ENCODE measurements at places on chromosomes 2 and 18. TPM values are rescaled to one million over a fixed set of nuclear protein-coding genes. Genes with fewer than 3 reads are reported as not detected.

DNA sequence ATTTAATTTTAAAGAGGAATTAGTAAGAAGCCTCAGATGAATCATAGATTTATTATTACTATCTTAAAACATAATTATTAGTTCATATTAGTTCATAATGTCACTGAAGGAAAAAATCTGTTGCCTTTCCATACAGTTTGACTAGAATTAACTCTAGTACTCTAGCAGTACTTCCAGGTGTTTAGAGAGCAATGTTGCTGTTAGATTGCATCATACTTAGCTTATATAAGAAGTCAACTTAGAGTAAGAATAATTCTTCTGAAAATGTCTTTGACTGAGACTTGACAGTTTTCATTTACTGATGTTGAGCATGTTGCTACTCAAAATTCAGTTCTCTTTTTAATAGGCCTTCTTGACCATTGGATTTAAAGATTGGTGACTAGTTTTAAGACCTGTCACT is 4.7 kb downstream of the RAB3GAP1 start:
- no peaks in the 10 kb centered on the region for H3K4me1 ChIP-seq
- DNase-seq: no peak
- no peak overlapping the region for H3K4me3 ChIP-seq
- no peaks in the 10 kb centered on the region for H3K27me3 ChIP-seq

GRCh38 chr18:6486764-6487426 is 72.2 kb upstream of the L3MBTL4 start:
- H3K27me3 ChIP-seq: no peaks in the 10 kb centered on the region
- no peak for DNase-seq
- no peaks in the 10 kb centered on the region for H3K4me1 ChIP-seq

GRCh38 chr2:48170281-48170680 is 264.0 kb upstream of the FBXO11 start:
- no peaks in the 10 kb centered on the region for H3K4me1 ChIP-seq
- H3K4me3 ChIP-seq: no peak overlapping the region
- DNase-seq: no peak
- no peak overlapping the region for H3K27ac ChIP-seq

DNA sequence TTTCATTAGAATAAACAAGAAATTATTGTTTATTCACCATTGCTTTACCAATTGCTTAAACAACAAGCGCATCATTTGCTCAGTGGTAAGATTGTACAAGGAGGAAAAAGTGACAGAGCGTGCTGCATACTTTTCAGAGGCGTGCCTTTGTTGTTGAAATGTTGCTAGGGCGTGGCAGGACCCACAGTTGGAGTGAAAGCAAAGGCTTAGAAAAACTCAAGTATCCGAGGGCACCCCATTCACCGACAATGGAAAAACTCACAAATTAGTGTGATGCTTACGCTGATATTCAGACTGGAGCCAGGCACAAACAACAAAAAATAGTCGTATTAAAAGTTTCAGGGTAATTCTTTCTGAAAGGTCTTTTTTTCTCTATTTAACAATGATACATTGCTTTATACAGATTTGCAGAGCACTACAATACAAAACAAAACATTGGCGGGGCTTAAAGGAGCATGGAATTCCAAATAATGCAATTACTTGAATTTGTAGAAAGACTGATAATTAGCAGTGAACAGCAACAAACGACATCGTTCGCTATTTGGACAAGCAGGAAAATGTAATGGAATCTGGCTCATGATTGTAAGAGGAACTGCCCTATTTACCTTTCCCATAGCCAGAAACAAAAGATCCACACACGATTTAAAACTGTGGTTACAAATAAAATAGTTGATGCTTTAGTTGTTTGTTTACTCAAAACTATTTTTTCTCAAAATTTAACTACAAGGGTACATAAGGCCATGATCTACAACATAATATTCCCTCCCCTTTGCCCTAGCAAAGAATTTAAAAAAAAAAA is 37.8 kb upstream of the RTTN start:
- H3K4me1 ChIP-seq: no peaks in the 10 kb centered on the region
- no peaks in the 10 kb centered on the region for H3K27me3 ChIP-seq

Gene GALNT1
- total RNA-seq: 59.6 TPM

GRCh38 chr18:27797484-27797883 is 379.4 kb downstream of the CDH2 start:
- H3K27me3 ChIP-seq: no peaks in the 10 kb centered on the region
- no peak overlapping the region for H3K4me3 ChIP-seq
- H3K27ac ChIP-seq: no peak overlapping the region
- H3K36me3 ChIP-seq: no peaks in the 10 kb centered on the region
- H3K4me1 ChIP-seq: peaks cover 11% of the 10 kb centered on the region

- no peak for DNase-seq
- no peaks in the 10 kb centered on the region for H3K36me3 ChIP-seq
- H3K27me3 ChIP-seq: no peaks in the 10 kb centered on the region
- H3K4me1 ChIP-seq: no peaks in the 10 kb centered on the region
Measured at GRCh38 chr2:61362873-61363272, 108.0 kb downstream of the USP34 start.

- H3K27me3 ChIP-seq: no peaks in the 10 kb centered on the region
- H3K4me3 ChIP-seq: no peak overlapping the region
- H3K36me3 ChIP-seq: no peaks in the 10 kb centered on the region
- no peaks in the 10 kb centered on the region for H3K4me1 ChIP-seq
- DNase-seq: no peak
Measured at GRCh38 chr2:8036366-8036765, 645.5 kb upstream of the ID2 start.

- peak overlapping the region; percentile 100 for H3K27ac ChIP-seq
- peak; percentile 87 for DNase-seq
- no peaks in the 10 kb centered on the region for H3K36me3 ChIP-seq
- peaks cover 14% of the 10 kb centered on the region for H3K4me1 ChIP-seq
- peak overlapping the region; percentile 81 for H3K4me3 ChIP-seq
Measured at GRCh38 chr18:3451183-3451988, 1.4 kb downstream of the TGIF1 start.

DNA sequence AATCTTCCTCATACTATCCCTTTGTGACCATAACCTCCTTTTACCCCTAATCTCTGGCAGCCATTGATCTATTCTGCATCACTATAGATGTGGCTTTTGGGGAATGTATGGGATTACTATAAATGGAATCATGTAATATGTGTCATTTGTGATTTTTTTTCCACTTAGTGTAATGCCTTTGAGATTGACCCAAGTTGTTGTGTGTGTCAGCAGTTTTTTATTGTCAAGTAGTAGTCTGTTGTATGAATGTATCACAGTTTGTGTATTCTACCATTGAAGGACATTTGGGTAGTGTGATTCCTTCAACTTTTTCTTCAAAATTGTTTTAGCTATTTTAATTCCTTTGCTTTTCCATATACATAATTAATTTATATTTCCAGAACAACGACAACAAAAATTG is 18.6 kb downstream of the VRK2 start:
- H3K36me3 ChIP-seq: no peaks in the 10 kb centered on the region
- H3K27ac ChIP-seq: no peak overlapping the region
- no peaks in the 10 kb centered on the region for H3K27me3 ChIP-seq
- H3K4me3 ChIP-seq: no peak overlapping the region
- DNase-seq: no peak
- H3K4me1 ChIP-seq: no peaks in the 10 kb centered on the region

GRCh38 chr2:48203668-48204067 is 297.4 kb upstream of the FBXO11 start:
- no peak overlapping the region for H3K4me3 ChIP-seq
- H3K27me3 ChIP-seq: no peaks in the 10 kb centered on the region
- H3K27ac ChIP-seq: no peak overlapping the region
- H3K4me1 ChIP-seq: no peaks in the 10 kb centered on the region
- DNase-seq: no peak
- no peaks in the 10 kb centered on the region for H3K36me3 ChIP-seq

Data from pancreas (tissue), 10 donors.